ENCODE measurements at places on chromosomes 2 and 18. TPM values are rescaled to one million over a fixed set of nuclear protein-coding genes. Genes with fewer than 3 reads are reported as not detected.

IL1R2 gene
- total RNA-seq, result not detected

- H3K27me3 ChIP-seq, result no peaks in the 10 kb centered on the region
- peak; percentile 41 for DNase-seq
- no peak overlapping the region for H3K4me3 ChIP-seq
- H3K27ac ChIP-seq, result no peak overlapping the region
These were observed 565.9 kb upstream of the ID2 start for GRCh38 chr2:8115966-8116365.

DNA sequence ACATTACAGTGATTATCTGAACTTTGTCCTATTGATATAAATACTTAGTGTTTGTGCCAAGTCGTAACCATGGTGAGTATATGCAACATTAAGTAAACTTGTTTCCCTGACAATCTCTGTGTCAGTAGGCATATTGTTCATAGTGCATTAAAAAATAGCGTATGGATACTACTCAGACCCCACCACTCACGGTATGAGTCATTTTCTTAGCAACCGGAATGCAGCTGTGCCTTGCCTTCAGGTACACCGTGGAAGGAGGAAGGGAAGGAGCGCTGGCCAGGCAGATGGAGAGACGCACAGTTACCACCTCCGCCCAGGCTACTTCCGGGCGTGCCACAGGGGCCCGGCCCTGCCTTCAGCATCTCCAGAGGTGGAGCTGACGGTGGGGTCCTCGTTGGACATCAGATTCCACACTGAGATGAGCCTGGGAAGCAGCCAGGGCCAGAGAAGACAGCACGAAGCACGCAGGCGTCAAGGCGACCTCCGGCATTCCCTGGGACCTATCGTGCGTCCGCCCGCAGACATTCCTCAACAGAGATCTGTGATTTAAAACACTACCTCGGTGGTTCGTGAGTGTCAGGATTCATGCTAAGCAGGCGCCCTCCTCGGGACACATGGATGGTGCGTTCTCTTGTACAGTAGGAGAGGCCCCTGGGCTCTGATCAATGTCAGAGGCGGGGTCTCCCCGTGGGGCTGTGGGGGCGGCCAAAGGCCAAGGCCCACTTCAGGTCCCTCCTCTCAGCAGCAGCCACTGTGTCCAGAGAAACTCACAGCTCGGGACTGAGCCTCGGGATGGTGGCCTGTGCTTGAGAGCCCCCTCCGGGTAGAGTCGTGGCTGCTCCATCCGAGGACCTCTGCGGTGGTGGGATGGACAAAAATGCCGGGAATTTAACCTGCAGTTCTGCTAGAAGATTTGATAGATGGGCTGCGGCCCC, 82.2 kb upstream of the HDAC4 start:
- H3K4me1 ChIP-seq, result no peaks in the 10 kb centered on the region
- H3K27ac ChIP-seq, result no peak overlapping the region
- no peak for DNase-seq

GRCh38 chr2:202122980-202123720, 50.1 kb downstream of the KIAA2012 start:
- H3K27ac ChIP-seq, result no peak overlapping the region
- DNase-seq, result peak; percentile 37
- no peaks in the 10 kb centered on the region for H3K27me3 ChIP-seq
- no peaks in the 10 kb centered on the region for H3K36me3 ChIP-seq
- H3K4me1 ChIP-seq, result 0 out of 2 replicates have a peak, but pooled peaks cover 6% of the 10 kb centered on the region

DNA sequence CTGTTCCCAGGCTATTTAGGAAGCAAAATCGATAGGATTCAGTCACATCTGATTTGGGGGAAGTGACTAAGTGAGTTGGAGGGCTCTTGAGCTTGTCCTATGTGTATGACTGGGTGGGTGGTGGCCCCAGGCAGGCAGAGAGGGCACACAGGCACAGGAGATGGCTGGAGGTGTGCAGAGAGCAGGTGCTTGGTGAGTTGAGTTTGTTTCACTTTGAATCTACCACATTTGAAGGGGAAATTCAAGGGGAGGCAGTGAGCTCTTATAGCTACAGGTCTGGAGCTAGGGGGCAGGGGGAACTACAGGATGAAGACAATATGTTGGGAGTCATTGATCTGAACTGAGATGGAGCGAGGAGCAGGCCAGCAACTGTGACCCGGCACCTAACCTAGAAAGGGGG, 42.5 kb upstream of the TMEM200C start:
- no peak overlapping the region for H3K27ac ChIP-seq
- no peaks in the 10 kb centered on the region for H3K4me1 ChIP-seq
- DNase-seq, result no peak
- H3K4me3 ChIP-seq, result no peak overlapping the region
- no peaks in the 10 kb centered on the region for H3K36me3 ChIP-seq
- no peaks in the 10 kb centered on the region for H3K27me3 ChIP-seq

Data from GM23248 (cell line).